Stimulated activated CD8-positive, alpha-beta memory T cell treated with anti-CD3 and anti-CD28 coated beads, Interleukin-2, amount 100 ng/mL, for 1 hour (primary cell): ENCODE measurements at places on chromosomes 5 and 9.

- DNase-seq, result no peak
Observed at GRCh38 chr9:17635115-17635890, 56.4 kb downstream of the SH3GL2 start.

GRCh38 chr9:81595887-81596543 lies 93.3 kb downstream of the TLE1 start:
- DNase-seq, result no peak

DNA sequence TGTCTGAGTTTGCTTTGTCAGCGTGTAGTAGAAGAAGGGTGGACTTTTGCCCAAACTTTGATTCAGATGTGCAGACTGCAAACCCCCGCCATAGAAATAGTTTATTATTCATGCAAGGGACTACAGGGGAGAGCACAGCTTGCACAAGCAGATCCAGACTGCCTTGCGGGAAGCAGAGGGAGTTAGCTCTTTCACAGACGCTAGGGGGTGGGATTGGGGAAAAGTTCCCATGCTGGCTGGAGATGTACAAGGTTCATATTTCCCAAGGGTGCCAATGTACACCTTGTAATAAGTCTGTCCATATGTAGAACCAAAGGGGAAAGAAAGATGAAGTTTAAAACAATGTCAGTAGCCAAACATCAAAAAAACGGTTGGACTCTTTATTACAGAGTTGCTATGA lies 749.7 kb upstream of the COX7C start:
- no peak for DNase-seq

- no peak for DNase-seq
Observed at GRCh38 chr5:146254223-146254622, 50.8 kb downstream of the RBM27 start.

- no peak for DNase-seq
Observed at GRCh38 chr5:173163219-173163618, 18.9 kb downstream of the BNIP1 start.

DNA sequence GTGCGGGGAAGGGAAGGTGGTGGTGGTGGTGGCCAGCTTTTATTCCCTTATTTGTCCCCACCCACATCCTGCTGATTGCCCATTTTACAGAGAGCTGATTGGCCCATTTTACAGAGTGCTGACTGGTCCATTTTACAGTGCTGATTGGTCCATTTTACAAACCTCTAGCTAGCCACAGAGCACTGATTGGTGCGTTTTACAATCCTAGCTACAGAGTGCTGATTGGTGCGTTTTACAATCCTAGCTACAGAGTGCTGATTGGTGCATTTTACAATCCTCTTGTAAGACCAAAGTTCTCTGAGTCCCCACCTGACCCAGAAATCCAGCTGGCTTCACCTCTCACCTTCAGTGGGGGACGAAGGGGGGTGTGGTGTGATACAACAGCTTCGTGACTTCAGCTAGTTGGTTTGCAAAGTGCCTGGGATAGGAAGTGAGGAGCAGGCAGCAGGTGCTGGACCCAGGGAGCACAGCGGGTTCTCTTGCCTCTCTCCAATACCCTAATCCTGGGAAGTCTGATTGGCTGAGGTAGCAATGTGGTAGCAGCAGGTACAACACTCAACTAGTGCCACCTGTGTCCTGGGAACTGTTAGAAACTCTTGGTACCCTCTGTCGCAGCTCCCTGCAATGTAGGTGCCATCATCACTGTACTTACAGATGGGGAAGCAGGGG lies 92.1 kb downstream of the BARX1 start:
- DNase-seq, result no peak

DNA sequence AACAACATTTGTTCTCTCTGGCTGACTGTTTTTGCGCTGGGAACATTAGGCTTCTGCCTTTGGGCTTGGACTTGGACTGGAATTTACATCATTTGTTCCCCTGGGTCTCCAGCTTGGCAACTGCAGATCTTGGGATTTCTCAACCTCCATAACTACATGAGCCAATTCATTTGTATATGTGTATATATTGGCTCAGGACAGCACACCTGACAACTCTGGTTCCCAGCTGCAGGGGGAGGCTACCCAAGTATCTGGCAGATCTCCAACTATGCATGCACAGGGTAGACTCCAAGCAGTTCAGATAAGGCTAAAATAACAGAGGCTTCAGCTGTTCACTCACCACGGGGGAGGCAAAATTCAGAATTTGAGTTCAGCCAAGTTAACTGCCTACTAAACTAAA lies 31.6 kb upstream of the F2RL1 start:
- DNase-seq, result no peak

- DNase-seq, result no peak
Observed at GRCh38 chr5:23446424-23446823, 61.0 kb upstream of the PRDM9 start.

DNA sequence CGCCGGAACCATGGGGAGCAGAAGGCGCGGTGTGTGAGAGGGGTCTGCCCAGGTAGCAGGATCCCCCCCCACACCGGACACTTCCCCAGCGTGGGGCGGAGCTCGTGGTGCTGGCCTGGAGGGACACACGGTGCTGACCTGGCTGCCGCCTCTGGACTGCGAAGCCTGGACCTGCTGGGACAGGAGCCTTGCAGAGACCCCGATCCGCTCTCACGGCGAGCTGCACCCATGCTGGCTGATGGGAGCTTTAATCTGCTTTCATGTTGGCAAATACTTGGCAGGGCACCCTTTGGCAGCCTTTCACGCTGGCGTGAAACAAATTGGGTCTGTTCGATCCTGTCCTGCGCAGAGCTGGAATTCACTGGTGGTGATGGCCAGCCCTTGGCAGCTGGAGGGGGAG lies 7.4 kb downstream of the NKD2 start:
- no peak for DNase-seq

- no peak for DNase-seq
Observed at GRCh38 chr5:2897276-2897961, 145.9 kb upstream of the IRX2 start.

- no peak for DNase-seq
Observed at GRCh38 chr5:78003919-78004318, 227.8 kb upstream of the TBCA start.

- DNase-seq, result no peak
Observed at GRCh38 chr5:34684281-34684979, 28.3 kb downstream of the RAI14 start.

DNA sequence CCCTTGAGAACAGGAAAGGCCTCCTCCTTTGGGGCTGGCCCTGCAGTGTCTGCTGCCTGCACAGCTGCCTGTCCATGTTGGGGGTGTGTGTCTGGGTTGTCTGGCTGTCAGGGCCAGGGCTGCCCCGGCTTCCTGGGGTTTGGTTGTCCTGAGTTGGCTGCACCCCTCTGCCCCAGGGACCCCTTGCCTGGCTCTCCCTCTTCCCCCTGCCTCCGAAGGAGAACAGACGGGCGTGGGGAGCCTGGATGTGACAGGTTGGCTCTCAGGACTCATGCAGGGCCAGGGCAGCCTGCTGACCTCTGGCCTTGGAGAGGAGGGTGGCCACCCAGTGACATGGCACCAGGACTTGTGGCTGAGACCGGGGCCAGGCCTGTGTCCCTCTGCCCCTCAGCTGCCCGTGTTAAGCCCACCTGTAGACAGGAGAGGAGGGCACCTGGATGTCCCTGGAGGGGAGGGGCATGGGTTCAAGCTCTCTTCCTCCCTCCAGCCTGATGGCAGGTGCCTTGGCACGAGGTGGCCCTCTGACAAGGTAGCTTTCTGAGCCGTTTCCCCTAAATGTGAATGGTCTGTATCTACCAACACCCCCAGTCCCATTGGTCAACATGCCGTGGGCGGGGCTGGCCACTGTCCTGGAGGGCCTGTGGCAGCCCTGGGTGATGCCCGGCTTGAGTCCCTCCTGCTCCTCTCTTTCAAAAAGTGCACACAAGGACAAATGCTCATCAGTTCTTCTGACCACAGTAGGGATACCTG lies 34.9 kb downstream of the WNK2 start:
- DNase-seq, result no peak

- no peak for DNase-seq
Observed at GRCh38 chr9:24708814-24709213, 163.1 kb upstream of the IZUMO3 start.

DNA sequence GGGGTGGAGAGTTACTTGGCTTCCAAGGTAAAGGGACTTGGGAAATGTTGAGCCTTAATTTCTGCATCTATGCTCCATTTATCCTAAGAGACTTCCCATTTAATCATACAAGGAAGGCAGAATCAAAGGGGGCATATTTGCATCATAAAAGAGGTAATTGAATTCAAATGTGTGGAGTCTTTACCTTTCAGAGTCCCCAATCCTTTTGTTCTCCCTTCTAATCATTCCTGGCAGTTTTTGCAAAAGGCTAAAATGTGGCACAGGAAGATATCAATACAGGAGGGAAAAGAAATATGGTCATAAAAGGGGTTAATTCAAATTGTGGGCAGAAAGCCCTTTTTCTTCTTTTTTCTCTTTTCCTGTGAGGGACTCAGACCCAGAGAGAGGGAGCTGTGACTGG lies 69.5 kb downstream of the SFXN1 start:
- DNase-seq, result no peak

- DNase-seq, result no peak
Observed at GRCh38 chr9:119088002-119088547, 281.2 kb downstream of the BRINP1 start.

DNA sequence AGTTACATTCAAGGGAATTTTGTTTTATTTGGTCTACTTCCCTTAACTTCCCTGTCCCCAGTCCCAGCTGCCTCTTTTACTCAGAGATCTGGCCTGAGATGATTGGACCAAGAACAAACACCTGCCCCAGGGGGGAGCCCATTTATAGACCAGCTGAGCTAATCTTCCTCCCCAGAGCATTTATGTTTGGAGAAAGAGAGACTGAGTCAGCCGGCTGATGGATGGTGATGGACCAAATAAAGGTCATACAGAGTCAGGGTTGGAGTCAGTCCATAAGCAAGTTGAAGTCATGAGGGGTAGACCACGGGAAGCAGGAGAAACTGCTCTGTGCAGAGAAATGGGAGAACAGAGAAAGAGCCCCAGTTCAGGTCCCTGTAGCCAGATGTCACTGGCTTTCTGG lies 77.7 kb downstream of the TMEM174 start:
- no peak for DNase-seq

DNA sequence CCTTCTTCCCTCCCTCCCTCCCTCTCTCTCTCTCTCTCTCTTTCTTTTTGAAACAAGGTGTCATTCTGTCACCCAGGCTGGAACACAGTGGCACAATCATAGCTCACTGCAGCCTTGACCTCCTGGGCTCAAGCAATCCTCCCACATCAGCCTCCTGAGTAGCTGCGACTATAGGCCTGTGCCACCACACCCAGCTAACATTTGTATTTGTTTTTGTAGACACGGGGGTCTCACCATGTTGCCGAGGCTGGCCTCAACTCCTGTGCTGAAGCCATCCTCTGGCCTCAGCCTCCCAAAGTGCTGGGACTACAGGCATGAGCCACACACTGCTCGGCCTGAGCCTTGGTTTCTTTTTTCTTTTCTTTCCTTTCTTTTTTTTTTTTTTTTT lies 45.8 kb downstream of the PLPP7 start:
- no peak for DNase-seq

DNA sequence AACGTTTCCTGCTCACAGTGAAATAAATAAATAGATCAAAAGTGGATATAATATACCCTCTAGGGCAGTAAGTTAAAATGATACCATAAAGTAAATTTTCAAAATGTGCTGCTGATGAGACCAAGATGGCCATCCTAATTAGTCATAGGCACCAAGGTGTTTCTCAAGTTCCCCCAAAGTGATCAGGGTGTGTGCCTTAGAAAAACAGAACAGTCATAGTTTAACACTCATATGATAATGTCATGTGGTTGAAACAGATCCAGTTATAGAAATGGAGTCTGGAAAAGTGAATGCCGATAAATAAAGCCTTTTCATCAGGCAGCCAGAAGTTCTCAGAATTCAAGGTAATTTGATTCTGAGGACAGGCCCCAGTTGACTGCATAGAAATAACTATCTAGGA lies 161.5 kb upstream of the CDKN2B start:
- DNase-seq, result no peak

GRCh38 chr5:149382517-149383220 lies 3.6 kb upstream of the IL17B start:
- no peak for DNase-seq

GRCh38 chr5:159518371-159518770 lies 188.1 kb upstream of the IL12B start:
- DNase-seq, result no peak

DNA sequence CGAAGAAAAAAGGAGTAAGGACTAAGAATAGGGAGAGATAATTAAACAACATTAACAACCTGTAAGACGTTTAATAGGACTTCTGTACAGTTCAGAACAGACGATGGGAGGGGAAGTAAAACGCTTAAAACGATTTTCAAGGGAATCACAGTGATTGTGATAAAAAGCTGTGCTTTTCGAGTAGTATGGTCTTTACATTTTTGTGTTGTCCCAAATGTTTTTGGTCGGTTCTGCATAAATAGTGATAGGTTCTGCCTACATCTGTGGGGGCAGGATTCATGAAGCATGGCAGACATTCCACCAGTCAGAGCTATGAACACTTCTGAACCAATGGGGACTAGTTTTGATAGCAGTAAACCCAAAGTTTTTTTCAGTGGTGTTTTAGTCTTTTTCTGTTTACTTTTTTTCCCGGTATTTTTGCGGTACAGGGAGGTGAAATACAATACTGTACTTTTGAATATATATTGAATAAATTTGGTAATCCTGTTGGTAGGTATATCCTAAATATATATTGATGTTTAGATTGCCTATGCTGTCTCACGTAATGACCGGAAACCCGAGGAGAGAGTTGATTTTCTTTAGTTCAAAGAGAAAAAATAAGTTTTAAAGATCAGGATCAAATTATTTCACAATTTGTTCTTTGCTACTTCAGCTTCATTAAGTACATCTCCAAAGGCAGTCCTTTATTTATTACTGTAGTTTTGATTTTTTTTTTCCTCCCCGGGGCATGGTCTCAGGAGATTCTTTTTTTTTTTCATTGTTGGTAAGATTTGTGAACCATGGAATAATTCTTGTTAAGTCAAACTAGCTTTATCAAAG lies 1.3 kb downstream of the ERBIN start:
- DNase-seq, result no peak

DNA sequence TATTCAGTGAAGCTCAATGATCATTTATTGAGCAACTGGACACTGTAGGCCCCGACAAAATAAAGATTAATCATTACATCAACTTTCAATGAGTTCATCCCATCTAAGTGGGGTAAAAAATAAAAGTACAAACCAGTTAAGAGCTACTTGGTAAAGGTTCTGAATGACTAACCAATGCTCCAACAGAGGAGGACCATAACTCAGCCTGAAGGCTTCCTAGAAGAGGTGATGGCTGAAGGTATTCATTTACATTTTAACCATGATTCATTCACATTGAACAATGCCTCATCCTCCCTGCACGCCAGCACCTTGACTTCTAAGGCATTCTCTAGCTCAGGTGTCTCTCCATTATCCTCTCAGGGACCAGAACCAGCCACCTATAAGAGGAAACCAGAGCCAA lies 201.4 kb downstream of the ZNF462 start:
- DNase-seq, result no peak
